ENCODE measurements at places on chromosomes 13 and 19.

DNA sequence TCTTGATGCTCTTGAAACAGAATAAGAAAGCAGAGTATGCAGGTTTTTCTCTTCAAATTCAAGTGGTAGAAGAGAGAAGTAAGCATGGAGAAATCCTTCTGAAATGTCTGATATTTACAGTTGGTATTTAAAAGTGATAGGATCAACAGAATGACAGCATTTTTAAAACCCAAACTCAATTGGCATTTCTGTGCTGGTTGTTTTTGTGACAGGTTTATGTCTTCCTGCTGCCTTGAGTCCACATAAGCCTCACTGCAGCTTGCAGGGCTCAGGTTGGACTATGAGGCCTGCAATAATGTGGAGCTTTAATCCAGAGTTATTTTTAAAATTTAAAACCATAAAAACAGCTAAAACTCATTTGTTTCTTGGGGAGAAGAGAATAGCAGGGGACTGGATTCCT, 105.1 kb downstream of the ZAR1L start:
- DNase-seq, result no peak

DNA sequence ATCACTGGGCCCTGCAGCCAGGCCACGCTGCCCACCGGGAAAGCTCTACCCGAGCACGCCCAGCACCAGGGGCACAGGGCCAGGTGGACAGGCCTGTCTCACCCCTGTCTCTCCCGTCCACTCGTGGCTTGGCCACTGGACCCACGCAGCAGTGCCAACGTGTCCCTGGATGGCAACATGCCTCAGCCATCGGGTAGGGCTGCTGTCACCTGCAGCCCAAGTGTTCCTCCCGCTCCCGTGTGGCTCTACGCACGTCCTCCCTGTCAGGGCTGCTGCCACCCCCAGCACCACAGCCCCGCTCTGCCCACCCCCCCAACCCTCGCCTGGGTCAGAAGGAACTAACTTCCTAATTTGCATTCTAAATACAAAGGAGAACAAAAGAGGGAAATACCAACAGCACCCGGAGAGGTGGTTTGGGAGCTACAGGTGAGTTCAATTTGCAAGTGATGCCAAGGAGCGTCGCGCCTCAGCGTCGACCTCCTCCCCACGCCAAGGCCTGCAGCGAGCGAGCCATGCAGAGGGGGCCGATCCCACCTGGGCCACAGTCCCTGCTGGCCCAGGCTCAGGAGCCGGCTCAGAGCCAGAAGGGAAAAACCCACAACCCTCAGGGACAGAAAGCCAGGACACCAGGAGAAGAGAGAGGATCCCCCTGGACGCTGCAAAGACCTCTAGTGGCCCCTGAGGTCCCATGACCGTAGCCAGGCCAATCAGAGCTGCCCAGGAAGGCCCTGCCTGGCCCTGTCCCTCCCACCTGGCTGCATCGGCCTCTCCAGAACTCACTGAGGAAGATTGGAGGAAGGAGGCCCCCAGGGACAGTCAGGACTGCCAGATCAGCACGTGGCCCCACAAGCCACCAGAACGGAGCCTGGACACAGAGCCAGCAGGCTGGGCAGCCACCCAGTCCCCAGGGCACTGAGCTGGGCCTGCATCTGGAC, 128.4 kb upstream of the SPACA7 start:
- no peak for DNase-seq

GRCh38 chr13:101455863-101456262, 3.4 kb downstream of the ITGBL1 start:
- no peak for DNase-seq

DNA sequence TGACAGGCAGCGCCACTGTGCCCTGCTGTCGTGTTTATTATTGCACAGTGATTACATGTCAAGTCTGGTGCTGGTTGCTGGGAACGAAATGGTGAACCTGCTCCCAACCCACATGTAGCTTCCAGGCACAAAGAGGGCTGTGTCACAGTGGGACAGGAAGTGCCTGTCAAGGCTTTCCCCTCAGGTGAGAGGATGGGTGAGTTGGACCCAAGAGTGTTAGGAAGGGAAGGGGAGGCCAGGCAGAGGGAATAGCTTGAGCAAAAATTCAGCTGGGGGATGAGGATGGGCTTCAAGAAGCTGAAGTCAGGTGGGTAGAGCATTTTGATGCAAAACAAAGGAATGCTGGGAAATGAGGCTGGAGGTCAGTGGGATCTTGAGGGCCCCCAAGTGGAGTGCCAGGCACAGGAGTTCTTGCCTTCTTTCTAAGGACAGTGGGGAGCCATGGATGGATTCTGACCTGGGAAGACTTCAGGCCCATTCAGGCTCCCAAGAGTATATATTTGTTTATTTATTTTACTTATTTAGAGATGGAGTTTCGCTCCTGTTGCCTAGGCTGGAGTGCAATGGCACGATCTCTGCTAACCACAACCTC, 8.5 kb upstream of the QTRT1 start:
- no peak for DNase-seq

GRCh38 chr13:102039264-102039663, 362.6 kb downstream of the FGF14 start:
- no peak for DNase-seq

GRCh38 chr13:48569104-48569666, 36.3 kb upstream of the RCBTB2 start:
- DNase-seq, result no peak

GRCh38 chr13:105327581-105328126, 1207.8 kb downstream of the EFNB2 start:
- DNase-seq, result no peak

GRCh38 chr13:39930544-39931444, 275.3 kb downstream of the COG6 start:
- DNase-seq, result no peak

DNA sequence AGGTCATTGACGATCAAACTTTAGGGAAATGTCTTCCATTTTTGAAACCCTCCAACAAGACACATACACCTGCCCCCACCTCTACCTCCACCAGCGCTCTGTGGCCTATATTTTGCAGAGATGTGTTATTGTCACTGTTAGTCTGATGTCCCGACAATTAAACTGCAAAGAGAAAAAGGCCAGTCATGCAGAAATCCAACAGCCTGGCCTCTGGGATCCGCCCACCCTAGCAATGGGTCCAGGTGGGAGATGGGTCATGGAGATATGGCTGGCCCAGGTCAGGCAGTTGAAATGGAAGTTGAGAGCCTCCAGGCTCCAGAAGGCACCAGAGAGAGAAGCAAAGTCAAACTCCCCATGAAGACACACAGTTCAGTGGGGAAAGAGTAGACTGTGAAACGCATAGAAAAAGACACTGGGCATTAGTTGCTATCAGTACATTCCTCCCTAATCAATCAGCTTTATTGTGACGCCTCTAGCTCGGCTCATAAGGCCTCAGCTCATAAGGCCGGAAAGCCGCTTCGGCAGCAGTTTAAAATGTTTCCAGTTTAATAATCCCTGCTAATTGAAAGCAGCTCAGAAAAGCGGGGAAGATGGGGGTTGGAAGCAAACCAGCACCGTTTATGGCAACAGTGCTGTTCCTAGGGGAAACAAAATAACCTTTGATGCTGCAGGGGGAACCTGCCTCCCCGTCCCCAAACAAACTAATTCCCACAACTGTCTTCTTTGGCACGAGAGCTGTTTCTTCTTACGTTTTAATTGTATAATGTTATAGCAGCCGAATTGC, 239.7 kb upstream of the ZNF507 start:
- no peak for DNase-seq

DNA sequence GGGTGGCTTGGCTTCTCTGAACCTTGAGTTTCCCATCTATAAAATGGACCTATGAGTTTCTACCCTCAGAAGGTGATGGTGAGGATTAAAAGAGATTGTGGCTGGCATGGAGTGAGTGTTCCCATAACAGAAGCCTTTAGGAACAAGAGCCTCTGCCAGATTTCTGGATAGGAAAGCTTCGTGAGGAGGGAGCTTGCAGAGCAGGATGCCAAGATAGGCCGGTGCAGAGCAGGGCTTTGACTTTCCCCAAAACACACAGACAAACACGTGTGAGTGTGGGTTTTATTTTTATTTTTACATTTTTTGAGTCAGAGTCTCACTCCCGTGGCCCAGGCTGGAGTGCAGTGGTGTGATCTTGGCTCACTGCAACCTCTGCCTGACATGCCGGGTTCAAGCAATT, 3.7 kb upstream of the CNN1 start:
- no peak for DNase-seq

DNA sequence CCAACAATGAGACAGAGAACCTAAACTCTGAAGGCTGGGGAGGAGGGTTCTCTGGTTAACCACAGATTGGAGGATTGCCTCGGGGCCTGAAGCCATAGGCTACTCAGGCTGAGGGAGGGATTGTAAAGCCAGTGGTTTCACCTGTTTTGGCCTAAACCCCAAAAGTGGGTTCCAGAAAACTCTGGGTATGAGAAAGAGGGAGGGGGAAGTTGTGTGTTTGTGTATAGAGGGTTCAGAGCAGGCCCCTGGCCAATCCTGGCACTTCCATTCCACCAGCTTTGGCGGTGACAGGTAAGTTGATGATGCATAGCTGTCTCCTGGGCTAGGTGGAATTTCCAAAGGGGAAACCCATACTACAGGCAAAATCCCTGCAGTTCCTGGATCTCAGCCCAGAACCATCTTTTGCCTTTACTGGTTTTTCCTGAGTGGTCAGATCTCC, 13.5 kb upstream of the CCDC97 start:
- no peak for DNase-seq

GRCh38 chr13:53343361-53343744, 314.7 kb downstream of the OLFM4 start:
- no peak for DNase-seq

DNA sequence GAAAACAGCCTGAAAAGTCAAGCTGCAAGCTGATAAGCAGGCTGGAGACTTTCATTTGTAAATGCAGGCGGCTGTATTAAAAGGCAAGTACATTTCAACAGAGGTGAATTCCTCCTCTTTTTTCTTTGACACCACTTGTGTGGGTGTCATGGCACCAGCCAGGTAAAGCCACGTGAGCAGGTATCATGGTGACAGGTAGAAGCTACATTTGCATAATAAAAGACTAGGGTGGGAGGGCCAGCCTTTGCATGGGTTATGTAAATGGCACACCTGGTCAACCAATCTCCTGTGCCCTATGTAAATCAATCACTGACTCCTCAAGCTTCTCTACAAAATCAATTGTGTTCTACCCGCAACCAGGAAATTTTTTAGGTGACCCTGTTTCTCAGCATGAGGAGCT, 68.2 kb downstream of the ZNF100 start:
- DNase-seq, result no peak

- no peak for DNase-seq
Measured at GRCh38 chr19:843180-843835, 2.5 kb downstream of the PRTN3 start.

DNA sequence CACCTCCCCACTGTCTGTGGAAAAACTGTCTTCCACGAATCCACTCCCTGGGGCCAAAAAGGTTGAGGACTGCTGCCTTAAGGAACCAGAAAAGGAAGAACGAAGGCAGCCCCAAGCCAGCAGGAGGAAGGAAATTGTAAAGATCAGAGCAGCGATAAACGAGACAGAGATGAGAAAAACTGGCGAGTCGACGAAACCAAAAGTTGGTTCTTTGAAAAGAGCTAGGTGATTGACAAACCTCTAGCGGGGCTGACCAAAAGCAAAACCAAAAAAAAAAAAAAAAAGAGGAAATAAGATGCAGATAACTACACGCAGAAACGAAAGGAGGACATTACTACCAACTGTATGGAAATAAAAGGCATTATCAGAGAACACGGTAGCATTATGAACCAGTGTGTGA, 76.9 kb downstream of the GADD45B start:
- no peak for DNase-seq

GRCh38 chr13:51731759-51732158, 72.2 kb downstream of the DHRS12 start:
- DNase-seq, result no peak

DNA sequence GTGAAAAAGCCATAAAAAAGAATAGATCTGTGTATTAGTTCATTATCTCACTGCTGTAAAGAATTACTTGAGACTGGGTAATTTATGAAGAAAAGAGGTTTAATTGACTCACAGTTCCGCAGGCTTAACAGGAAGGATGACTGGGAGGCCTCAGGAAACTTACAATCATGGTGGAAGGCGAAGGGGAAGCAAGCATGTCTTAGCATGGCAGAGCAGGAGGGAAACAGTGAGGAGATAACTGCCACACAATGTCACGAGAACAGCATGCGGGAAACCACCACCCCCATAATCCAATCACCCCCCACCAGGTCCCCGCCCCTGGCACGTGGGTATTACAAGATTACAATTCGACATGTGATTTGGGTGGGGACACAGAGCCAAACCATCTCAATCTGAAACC, 39.1 kb upstream of the EEF1AKMT1 start:
- DNase-seq, result no peak

DNA sequence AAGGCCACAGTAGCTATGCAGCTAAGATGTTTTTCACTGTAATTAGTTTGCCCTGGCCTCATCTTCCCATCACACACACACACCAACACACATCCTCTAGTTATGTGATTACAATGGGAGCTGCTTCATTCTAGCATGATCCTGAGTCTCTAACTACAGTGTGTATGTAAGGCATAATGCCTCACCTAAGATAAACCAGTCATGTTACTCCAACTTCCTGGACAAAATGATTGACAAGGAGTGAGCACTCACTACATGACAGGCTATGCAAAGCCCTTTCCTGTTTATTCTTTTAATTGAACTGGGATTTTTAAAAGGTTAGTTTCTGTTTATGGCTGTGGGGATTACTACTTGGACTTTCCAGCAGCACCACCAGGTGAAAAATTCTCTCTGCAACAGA, 400.8 kb upstream of the ATXN8OS start:
- DNase-seq, result no peak

GRCh38 chr13:20198781-20199180, 6.0 kb upstream of the GJB2 start:
- no peak for DNase-seq

DNA sequence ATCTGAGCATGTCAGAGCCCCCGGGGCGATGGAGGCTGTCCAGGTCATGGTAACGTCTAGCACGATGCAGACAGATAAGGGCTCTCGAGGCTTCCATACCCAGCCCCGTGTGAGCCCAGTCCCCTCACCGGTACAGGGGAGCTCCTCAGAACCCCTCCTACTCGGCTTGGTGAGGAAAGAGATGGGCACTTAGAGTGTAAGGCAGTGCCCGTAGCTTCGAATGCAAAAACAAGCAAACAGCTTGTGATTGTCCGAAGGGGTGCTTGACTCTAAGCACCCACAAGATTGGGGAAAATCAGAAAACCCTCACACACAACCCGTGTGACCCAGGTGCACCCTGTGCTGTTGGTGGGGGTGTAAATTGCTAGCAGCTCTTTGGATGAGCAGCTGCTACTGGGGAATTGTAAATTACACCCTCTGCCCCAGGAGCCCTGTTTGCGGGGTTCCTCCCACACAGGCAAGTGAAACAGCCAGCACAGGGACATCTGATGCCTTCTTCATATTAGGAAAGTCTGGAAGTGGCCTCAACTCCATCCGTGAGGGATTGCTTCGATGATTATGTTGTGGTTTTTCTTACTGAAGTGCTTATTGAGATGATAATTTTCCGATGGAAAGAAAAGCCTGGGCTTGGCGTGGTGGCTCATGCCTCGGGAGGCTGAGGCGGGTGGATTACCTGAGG, 918 bp upstream of the PSPN start:
- DNase-seq, result no peak

DNA sequence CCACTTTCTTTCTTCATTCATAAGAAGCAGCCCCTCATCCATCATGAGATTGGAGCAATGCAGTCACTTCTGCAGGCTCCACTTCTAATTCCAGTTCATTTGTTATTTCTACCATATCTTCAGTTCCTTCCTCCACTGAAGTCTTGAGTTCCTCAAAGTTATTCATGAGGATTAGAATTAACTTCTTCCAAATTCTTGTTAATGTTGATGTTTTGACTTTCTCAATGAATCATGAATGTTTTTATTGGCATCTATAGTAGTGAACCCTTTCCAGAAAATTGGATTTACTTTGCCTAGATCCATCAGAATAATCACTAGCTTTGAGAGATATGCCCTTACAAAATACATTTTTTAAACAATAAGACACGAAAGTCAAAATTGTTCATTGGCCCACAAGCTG, 2567.7 kb upstream of the PCDH20 start:
- no peak for DNase-seq

Data from right renal cortex interstitium (tissue), 3 donors.